ENCODE measurements at places on chromosomes 6 and 20.

DNA sequence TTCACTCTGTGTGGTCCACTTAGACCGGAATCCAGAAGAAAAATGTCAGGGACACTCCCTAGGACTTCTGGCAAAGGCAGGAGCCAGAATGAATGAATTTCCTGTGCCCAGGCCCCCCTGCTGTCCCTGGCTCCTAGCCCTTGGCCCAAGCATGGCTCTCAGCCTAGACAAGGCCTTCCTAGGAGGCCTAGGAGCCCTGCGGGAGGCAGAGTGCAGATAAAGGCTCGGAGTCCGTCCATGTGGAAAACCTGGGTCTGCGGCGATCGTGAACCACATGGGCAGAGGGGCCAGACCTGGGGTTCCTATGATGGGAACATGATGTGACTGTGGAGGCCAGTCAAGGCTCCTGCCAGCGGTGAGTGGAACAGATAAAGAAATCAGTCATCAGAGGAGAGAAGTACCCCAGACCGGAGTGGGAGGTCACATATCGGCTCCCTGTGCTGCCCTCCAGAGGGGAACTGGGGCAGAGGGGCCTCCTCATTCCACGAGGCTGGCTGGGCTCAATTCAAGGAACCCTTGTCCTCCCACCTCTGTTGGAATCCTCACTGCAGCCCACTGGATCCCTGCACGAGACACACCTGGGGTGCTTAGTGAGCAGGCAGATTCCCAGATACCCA, 5.9 kb upstream of the VSTM2L start:
- DNase-seq, result no peak

- DNase-seq, result no peak
Measured at GRCh38 chr6:14040042-14040441, 77.5 kb upstream of the CD83 start.

GRCh38 chr20:63179687-63180568, 36.0 kb downstream of the YTHDF1 start:
- no peak for DNase-seq

DNA sequence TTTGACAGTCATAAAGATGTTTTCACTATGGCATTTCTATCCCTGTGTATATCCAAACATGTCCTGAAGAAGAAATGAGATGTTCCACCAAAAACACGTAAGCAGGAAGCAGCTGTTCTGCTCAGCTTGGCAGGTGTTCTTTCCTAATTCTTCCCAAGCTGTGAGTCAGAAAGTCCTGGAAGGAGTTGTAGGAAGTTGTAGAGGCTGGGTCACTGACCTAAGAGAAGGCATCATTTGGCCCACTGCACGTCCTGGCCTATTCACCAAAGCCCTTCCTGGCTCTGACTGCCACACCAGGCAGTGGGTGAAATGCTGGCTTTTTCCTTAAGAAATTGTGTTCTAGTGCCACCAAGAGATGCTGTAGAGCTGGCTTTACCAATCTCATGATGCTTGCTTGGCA, 40.3 kb downstream of the STX11 start:
- no peak for DNase-seq

DNA sequence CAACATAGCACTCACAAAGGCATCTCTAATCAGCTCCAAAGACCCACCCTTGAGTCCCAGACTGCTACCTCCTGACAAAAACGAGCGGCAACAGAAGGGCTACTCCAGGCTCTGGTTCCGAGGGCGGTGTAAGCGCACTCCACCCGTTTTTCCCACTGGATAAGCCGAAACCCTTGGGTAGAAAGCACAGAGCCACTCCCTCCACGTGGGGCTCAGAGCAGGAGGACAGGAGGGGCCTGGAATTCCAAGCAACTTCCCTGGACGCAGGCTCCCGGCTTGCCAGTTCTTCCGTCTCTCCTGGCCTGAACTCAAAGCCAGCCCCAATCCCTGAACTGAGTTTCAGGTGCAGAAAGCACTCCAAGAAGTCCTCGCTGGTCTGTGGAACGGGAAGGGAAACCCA, 7.4 kb downstream of the GMEB2 start:
- no peak for DNase-seq

DNA sequence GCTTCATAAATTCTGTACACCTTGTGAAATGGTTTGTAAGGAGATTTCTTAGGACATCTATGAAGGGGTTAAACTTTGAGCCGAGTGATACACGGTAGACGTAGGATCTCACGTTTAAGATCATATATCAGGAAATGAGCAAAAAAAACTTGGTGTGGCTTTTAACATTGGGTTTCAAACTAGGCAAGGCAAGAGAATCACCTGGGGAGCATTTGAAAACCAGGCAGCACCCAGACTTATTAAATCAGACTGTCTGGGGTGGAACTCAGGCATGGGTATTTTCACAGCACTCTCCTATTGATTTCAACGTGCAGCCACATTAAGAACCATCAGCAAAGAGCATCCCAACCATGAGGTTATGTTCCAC, 26.4 kb downstream of the LY86 start:
- no peak for DNase-seq

GRCh38 chr6:7631466-7631865, 41.5 kb downstream of the SNRNP48 start:
- DNase-seq, result no peak

- DNase-seq, result no peak
Measured at GRCh38 chr6:5036269-5036668, 32.4 kb upstream of the RPP40 start.

GRCh38 chr6:151027936-151028838, 162.7 kb downstream of the MTHFD1L start:
- DNase-seq, result no peak

DNA sequence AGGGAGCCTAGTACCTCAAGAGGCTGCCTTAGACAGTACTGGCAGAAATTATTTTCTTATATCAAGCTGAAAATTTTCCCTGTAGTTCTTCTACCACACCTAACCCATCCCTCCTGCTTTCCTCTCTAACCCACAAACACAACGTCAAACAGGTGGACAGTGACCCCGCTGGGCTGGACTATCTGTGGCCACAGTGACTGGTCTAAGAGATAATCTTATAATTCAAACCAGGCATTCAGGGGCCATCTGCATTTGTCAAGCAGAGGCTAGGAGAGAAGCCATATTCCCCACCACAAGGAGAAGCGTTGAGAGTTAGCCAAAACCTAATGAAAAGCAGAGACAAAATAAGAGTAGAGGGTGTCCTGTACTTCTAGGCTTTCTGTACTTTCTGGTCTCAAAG, 8.2 kb downstream of the HDDC2 start:
- DNase-seq, result no peak

DNA sequence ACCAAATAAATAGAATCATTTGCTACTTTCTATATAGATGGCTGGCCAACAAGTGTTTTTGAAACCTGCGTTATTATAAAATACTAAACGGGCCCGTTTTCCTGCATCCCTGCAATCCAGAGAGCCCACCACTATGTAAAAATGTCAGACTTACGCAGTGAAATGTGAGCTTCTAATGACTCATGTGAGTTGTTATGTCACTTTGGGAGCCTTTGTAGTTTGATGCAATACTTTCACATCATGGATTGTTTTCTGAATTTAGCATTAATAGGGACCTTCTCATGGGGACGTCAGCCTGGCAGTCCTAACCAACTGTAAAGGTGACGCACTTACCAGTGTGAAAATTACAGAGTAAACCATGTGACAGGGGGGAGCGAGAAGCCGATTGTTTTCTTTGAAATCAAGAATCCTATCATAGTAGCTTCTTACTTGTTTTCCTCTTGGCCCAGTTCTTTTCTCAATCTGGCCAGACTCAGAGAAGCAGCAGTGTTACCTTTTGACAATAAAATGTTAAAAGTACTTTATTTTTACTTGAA, 75.3 kb downstream of the SSR1 start:
- no peak for DNase-seq

GRCh38 chr20:63025534-63026331, 19.0 kb upstream of the BHLHE23 start:
- DNase-seq, result no peak

- DNase-seq, result no peak
Measured at GRCh38 chr6:157941101-157941863, 40.4 kb upstream of the SYNJ2 start.

DNA sequence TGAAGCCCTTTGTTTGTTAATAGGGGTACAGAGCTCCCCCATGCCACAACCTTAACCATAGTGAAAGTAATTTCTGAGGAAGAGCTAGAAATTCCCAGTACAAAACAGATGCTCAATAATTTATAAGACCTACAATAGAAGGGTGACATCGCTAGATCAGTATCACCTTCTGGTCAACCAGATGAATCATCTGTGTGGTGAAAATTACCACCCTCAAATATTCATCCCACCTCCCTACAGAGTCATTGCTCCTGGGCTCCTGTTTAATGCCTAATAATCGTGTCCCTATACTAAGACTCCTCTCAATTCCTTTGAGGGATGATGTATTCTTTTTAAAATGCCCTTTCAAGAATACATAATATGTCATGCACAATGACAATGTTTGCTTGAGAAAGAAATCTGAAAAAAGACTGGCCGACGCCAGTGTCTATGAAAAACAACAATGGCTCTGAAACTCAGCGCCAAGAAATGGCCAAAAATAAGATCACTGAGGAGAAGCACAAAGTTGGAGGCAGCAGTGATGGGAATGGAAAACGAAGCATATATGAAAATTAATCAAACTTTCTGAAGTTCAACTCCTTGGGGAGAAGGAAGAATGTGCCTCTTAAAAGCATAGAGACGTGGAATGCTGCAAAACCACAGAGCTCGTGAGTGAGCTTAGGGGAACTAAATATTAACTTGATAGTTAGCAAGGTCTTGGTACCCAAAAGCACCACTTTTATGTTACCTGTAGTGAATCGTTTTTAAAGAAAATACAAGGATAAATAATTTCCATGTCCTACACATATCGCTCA, 11.0 kb upstream of the ADGRF5 start:
- no peak for DNase-seq

DNA sequence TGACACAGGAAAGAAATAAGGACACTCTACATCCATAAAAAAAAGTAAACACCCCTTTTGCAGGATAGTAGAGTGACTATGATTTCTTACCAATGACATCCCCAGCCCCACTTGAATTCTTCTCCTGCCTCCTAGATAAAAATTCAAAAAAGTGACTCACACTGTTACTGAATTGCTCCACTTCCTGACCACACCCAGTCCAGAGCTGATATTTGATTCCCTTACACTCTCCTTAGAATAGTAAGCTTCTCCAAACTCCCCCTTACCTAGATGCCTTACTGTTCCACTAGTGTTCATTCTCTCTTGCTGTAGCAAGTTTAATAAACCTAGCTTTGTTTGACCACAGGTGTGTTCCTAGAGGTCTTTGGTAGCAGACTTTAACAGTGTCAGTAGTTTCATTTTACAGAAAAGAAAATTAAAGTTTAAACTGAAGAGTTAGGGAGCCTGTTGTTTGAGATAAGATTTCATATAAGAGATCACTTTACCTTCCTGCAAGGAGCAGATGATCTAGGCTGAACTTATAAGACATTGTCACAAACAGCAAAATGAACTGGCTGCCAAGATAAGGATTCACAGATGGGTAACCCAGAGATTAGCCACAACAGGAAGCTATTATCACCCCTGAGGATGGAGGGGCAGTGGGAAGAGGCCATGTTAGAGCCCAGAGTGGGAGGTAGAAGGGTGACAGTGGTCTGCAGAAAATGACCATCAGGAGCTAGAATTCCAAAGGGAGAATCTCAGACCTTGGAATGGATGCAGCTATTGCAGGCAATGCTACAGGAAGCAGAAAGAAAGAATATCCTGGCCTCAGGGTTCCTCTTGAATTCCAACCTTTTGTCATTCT, 28.4 kb upstream of the BTN3A2 start:
- DNase-seq, result no peak

DNA sequence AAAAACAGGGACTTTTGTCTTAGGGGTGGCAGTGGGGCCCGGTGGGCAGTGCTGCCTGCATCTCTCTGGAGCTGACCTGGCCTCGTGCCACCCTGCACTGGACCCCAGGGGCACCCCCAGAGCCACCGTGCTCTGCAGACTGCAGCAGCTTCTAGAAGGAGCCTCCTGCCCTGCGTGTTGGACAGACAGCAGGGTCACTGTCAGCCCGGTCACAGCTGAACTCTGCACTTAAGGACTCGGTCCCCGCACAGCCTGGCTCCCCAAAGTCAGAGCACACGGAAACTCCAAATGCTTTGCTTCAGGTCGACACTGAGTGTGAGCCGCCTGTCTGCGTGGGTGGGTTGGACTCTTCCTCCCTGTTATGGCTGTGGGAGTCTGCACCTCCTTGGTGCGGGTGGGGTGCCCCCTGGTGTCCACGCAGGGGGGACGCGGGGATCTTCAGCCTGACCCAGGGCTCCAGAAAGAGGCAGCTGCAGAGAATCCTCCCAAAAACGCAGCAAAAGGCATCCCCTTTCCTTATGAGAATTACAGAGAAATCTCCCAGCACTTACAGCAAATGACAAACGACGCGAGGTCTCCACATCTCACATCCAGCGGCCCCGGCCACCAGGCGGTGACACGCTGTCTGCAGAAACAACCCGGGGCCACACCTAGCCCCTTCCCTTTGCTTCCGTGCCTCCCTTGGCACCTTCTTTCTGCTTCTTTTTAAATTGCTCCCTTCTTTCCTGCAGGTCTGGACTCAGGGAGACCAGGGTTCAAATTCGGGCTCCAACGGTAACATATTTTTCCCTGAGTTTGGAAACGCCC, 36.3 kb upstream of the DACT2 start:
- no peak for DNase-seq

- DNase-seq, result no peak
Measured at GRCh38 chr6:127118298-127119101, at the start of gene RSPO3. RSPO3 (plus strand) TSS chr6:127118671; CDS start chr6:127119193, 522 bp downstream.

- DNase-seq, result no peak
Measured at GRCh38 chr20:17810847-17811627, 111.3 kb downstream of the BANF2 start.

GRCh38 chr20:18324596-18325089, 36.3 kb downstream of the ZNF133 start:
- no peak for DNase-seq

- DNase-seq, result no peak
Measured at GRCh38 chr20:61644378-61645076, 392.5 kb downstream of the CDH4 start.

GRCh38 chr6:33165581-33166258, 26.5 kb downstream of the COL11A2 start:
- DNase-seq, result no peak

DNA sequence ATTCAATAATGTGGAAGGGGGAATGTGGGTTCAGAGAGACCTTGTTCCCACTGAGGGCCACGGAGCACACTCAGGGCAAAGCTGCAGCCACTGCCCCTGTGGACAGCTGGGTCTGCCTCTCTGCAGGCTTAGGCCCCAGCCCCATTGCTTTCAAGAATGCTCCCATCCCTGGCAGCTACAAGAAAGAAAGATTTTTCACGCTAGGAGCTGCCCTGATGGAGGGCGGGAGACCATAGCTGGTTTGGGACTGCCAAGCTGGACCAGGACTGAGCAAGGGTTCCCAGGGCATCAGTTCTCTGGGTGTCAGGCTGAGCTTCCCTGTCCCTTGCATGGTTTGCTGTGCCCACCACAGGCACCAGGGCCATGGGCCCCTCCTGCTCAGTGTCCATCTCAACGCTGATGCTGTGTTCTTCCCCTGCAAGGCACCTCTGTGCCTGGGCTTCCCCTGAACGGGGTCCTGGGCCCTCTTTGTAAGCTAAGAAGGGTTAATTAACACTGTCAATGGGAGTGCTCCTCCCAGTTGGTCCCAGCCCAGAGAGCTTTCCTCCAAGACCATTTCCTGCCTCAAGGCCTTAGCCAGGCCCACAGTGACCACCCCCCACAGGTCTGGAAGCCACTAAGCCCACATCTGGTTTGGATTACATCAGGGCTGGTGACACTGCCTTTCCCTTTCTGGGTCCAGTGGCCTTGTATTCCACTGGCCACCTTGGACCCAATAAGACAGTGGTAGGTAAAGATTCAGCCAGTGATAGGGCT, 8.4 kb downstream of the FOXS1 start:
- no peak for DNase-seq

- no peak for DNase-seq
Measured at GRCh38 chr6:38364127-38364526, 275.6 kb downstream of the BTBD9 start.

- no peak for DNase-seq
Measured at GRCh38 chr20:25036331-25036936, 21.5 kb downstream of the ACSS1 start.

All from stimulated activated CD4-positive, alpha-beta T cell treated with anti-CD3 and anti-CD28 coated beads, Interleukin-12 subunit alpha, Interleukin-12 subunit beta, amount 100 ng/mL, for 24 hours (primary cell).